NCI-H1417 (cell line): ENCODE measurements at places on chromosomes 11 and 22.

GRCh38 chr22:32991353-32992101 is 66.7 kb downstream of the SYN3 start:
- DNase-seq = peak; percentile 36

DNA sequence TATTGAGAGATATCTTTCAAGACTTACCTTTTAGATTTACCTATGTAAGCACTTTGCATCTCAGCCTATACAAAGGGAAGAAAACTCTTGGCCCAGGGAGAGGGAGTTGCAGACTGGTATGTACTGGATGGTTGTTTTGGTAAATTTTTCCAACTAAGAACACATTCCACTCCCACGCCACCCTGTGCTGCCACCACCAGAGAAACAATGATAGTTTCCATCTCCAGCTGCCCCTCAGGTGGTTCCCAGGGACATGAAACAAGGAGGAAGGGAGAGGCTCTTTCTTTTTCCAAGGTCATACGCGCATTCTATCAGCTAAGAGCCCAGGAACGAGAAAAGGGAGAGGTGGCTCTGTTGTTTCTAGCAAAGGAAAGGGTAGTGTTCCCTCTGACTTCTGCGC is 34.4 kb downstream of the CCDC34 start:
- DNase-seq = no peak

- no peak for DNase-seq
Measured at GRCh38 chr22:45544588-45545170, 42.0 kb downstream of the FBLN1 start.

DNA sequence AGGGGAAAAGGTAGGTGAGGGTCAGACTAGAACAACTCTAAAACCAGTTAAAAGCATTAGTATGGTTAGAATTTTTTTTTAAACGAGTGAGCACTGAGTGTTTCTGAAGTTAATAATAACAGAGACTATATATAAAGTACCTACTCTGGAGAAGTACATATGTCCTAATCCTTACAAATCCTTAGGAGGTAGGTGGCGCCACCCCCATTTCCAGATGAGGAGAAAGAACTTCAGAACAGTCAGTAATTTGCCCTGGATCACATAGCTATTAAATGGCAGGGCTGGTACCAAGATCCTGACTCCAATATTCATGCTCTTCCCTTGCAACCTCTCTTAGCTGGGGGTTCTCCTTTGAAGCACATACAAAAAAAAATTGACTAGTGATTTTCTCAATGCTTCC is 80.5 kb downstream of the CLPB start:
- peak; percentile 68 for DNase-seq

DNA sequence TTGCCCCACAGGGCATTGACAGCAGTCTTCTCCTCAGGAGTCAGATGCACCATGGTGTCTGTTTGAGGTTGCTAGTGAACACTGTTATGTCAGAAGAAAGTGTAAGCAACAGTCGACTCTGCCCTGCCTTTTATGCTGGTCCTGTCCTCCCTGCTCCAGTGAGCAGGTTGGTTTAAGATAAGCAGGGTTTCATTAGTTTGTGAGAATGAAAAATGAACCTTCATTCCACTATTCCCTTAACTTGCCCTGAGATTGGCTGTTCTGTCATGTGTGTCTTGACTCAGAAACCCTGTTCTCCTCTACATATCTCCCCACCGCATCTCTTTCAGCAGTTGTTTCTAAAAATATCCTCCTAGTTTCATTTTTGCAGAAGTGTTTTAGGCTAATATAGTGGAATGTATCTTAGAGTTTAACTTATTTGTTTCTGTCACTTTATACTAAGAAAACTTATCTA is at the start of gene HBD:
TSS of gene HBD (minus strand) at position 103 of the 454 bp plus-strand sequence. CDS start at position 53, 50 bp downstream.
- DNase-seq = no peak

DNA sequence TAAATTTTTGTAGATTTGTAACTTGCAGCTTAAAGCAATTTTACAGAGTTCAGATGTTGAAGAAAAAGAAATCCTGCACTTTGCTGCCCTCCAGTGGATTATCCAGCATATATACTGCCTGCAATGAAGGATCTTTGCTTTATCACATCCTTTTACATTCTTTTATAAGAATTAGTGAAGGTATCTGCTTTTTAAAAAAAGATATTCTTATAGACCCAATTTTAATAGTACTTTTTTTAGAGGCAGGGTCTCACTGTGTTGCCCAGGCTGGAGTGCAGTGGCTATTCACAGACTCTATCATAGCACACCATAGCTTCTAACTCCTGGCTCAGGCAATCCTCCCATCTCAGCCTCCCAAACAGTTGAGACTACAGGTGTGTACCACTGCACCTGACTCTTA is 60.7 kb downstream of the TTC17 start:
- DNase-seq = peak; percentile 28

- DNase-seq = peak; percentile 13
Measured at GRCh38 chr11:60130496-60130895, 42.0 kb downstream of the MS4A2 start.

DNA sequence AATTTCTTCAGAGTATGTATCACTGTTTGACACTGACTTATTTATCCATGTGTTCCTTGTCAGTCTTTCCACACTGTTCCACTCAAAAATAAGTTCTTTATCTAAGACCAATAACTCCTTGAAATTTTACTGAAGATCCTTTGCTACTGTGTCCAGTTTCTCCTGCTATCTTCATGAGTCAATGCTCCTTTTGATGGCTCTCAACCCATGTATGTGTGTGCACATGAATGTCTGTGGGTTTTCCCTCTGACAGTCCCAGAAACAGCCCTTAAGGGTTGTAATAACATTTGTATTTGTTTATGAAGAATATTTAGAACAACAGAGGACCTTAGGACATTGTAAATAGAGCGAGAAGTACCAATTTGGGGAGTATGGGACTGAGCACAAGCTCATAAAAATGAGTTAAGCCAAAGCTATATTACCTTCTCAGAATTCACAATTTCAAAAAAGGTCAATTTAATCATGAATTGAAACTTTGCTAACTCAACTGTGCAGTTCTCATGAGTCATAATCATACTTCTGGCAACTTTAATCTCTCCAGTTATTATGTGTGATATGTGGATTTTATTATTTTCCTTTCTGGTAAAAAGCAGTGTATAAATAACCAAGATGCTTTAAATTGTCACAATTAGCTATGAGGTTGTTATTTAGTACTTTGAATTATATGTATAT is 533.6 kb downstream of the CNTN5 start:
- DNase-seq = no peak

DNA sequence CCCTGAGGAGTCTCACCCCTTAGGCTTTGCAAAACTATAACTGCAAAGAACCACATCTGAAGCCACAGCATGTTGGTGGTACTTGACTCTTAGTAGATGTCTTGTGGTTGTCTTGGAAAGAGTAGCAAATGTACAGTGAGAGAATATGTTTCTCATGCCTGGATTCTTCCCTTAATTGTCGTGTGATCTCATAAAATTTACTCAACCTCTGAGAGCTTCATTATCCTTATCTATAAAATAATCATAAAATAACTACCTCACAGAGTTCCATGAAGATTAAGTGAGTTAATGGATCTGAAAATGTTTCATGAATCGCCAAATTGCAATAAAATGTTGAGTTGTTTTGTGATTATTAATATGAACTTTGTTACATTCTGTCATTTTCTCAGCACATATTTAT is 491.5 kb downstream of the METTL15 start:
- no peak for DNase-seq

- peak; percentile 48 for DNase-seq
Measured at GRCh38 chr11:131511794-131512193, 141.4 kb downstream of the NTM start.

DNA sequence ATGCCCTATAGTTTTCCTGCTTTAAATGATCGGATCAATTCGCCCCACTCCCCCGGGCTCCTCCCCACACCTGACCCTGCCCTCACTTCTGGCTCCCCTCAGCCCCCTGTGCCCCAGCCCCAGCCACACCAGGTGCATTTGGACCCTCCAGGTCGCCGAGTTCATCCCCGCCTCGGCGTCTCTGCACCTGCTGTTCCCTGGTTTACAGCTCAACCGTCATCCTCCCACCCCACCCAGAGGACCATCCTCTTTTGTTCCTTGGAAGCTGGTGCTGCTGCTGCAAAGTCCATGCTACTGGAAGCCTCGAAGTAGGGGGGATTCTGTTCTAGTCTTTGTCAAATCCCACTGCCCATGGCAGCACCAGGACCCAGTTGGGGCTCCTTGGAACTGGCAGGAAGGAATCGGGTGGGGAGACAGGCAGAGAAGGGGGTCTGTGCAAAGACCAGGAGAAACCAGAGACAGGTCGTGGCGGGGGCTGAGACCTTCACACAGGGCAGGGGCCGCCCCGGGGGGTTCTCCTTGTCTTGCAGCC is 4.5 kb upstream of the MUC5B start:
- peak; percentile 14 for DNase-seq

GRCh38 chr22:22818861-22819855 is 68.5 kb upstream of the IGLL5 start:
- no peak for DNase-seq

GRCh38 chr11:25775603-25776002 is 556.3 kb upstream of the ANO3 start:
- no peak for DNase-seq

DNA sequence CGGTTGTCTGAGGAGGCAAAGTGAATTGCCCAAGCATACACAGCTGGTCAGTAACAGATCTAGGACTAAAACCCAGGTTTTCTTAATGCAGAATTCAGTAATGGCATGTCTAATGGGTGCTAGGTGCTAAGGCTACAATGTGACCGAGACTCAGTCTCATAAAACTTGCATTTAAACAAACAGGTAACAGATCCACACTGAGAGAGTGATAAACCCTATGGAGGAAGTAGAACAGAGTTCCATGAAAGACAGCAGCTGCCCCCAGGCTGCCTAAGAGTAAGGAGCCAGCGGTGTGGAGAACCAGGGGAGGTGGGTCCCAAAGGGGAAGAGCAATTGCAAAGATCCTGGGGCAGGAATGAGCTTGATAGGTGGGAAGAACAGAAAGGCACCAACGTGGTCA is 27.3 kb downstream of the MMP13 start:
- no peak for DNase-seq

DNA sequence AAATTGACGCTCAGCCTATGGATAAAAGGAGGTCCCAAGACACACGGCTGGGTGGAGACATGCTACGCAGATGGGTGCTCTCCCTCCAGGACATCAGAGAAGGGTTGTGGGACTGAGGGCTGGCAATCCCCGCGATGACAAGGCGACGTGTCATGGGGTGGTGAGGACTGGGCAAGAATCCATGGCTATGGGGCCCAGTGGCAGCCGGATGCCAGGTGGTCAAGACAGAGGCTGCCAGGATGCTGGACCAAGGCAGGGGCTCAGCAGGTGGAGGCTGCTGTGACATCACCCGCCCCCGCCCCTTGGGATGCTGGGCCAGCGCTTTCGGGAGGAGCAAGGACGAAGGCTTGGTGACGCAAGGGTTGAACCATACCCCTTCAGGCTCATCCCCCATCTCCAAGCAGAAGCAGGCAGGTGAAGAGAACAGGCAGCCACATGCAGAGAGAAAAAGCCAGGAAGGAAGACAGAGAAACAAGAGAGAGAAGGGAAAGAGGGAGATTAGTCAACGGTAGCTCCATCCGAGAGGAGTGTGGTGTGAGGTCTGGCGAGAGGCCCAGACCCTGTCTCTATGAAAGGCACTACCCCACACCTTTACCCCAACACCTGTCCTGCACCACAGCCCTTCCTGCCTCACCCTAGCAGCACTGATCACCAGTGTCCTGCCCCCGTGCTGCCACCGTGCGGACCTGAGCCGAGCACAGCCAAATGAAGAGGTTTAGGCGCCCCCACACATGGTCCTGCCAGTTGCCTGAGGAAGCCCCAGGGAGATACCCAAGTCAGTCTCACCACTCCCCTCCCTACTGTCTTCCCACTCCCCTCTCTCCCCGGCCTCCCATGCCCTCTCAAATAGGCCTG is 24.1 kb upstream of the RASL10A start:
- DNase-seq = no peak

DNA sequence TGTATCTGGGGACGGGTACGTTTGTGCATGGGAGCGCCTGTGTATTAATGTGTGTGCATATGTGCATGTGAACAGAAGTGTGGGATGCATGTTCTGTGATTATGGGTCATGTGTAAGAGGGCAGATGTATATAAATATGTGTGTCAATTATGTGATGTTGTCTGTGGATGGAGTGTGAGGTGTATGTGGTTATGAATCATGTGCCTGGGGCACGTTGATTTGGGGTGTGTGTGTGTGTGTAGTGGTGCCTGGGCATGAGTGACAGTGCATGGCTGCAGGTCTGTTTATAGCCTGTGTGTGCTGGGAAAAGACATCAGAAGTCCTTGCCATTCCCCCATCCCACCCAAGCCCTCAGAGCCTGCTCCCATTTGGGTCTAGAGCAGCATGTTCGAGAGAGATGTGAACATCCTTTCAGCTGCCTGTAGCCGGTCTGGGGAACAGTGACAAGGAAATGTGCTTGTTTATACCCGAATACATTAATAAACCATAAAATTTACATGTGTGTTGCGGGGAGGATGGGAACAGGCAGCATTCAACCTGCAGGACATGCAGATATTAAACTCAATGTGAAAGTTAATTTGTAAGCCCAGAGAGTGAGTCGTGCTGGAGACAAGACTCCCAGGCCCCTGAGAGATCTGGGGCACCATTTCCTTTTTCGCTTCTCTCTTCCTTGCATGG is 129.0 kb downstream of the NECTIN1 start:
- DNase-seq = no peak

DNA sequence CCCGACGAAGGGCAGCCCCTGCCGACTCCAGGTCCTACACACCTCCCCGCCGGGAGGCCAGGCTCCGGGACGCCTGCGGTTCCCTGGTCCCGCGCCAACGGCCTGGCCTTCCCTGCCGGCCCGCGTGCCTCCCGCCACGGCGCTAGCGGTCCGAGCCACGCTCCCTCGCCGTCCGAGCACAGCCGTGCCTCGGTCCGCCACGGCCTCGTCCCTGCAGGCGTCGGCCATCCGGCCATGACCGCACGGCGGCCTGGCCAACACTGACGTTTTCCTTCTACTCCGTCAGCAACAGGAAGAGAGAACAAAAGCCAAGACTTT is 532 bp downstream of the EIF4G2 start:
- DNase-seq = no peak

DNA sequence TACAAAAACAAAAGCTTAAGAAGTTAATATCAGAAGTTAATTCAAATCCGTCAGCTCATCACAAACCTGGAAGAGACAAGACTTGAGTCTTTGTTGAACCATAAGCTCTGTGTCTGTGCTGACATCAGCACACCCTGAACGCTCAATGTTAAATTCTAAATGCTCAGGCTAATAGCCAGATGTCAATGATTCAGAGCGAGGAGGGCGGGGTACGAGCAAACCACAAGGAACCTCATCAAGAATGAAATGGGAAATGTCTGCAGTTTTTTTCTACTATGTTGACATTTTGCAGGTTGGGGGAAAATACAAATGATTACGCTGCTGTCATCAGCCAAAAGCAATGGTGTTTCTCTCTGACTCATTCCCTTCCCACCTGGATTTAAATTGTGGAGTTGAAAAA is 1057.2 kb downstream of the NTM start:
- peak; percentile 27 for DNase-seq

GRCh38 chr22:30010789-30011405 is 69.4 kb upstream of the HORMAD2 start:
- DNase-seq = no peak
